ENCODE measurements at places on chromosomes 12 and 14.

DNA sequence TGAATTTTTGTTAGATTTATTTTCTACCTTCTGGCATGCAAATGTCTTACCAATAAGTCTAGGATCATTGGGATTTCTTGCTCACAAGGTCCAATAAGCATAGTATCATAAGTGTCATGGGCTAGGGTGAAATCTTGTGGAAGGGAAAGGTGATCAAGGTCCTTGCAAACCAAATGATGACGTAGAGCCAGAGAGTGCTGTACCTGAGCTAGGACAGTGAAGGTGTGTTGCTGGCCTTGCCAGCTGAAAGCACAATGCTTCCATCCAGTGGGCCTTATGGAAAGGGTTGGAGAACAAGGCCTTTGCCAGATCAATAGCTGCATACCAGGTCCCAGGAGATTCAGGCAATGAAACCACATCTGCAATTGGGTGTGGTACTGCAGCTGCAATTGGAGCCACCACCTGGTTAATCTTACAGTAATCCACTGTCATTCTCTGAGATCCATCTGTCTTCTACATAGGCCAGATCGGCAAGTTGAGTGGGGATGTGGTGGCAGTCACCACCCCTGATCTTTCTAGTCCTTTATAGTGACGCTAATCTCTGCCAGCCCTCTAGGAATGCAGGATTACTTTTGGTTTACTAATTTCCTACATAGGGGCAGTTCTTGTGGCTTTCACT, 208.9 kb upstream of the MYL2 start:
- DNase-seq, result no peak

- no peak for DNase-seq
These were observed 25.4 kb downstream of the CD9 start for GRCh38 chr12:6225630-6226001.

- DNase-seq, result no peak
These were observed at the start of gene SYNE3 for GRCh38 chr14:95516554-95517181. Gene SYNE3 (minus strand): TSS chr14:95516650. CDS start chr14:95475821, 40,829 bp downstream.

DNA sequence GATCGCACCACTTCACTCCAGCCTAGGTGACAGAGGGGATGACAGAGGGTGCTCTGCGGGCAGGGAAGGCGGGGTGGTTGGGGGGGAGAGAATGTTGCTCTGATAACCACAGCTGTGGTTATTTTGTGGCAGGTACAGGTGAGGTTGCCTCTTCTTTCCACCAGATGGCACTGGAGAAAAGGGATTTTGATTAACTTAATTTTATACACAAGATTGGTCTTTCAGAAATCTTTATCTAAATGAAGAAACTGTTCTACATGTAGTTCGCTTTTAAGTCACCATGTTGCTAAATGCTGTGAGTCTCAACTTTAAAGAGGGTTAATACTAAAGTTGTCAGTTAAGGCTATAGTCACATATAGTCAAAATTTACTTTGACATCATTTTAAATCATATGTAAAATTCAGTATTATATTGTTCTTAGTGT, 25.7 kb downstream of the FGF23 start:
- no peak for DNase-seq

DNA sequence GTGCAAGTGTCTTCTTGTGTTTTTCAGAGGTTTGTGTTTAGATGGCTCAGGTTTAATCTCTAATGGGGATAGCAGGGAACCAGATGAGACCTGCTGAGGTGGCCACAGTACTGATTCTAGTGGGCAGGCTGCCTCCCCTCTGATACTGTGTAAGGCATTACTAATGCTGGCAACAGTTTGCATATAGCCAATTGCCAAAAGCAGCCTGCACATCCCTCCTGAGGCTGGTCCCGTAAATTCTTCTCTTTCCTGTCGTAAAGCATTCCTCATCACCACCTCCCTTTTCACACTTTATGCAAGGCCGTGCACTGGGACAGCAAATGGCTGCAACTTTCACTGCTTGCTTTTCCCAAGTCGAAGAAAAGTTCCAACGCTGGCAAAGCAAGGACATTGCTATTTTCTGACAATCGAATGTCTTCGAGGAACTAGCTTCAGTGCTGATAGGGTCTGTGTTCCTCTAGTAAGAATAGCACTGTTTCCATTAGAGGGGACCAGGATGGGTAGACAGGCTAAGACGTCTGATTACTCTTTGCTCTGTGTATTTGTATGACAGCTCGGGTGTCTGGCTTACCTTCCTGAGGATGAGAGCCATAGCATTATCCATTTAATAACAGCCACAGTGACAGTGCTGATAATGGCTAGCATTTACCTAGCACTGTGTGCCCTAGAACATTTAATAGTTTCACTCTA, 178.2 kb upstream of the HIF1A start:
- DNase-seq, result no peak

DNA sequence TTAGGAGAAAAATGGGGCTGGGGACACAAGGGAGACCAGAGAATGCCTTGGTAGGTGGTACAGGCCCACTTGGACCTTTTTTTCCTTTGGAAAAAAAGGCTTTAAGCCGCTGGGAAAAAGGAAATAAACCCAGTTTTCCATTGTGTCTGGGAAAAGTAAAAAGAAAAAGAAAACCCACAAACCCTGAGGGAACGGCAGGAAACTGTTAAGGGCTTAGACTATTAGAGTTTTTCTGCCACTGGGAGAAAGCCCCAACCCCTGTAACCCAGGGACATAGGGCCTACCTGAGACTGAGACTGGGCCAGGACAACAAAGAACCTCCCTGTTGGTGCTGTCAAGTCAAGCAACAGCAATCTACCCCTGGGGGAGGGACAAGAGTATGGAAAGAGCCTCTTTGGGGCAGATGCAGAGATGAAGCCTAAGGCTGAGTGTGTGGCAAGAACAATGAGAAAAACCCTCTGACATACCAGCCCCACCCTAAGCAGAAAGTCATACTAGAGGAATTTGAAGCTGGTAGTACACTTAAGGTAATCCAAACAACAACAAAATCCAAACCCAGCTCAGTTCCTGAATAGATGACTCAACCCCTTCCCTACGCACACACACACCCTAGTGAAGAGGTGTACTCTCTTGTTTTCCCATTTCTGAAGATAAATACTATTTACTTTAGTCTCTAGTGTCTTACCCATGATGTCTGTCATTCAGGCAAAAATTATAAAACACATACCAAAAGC, 22.8 kb downstream of the ATF1 start:
- DNase-seq, result no peak

GRCh38 chr12:30909349-30910037, 17.1 kb upstream of the TSPAN11 start:
- no peak for DNase-seq

DNA sequence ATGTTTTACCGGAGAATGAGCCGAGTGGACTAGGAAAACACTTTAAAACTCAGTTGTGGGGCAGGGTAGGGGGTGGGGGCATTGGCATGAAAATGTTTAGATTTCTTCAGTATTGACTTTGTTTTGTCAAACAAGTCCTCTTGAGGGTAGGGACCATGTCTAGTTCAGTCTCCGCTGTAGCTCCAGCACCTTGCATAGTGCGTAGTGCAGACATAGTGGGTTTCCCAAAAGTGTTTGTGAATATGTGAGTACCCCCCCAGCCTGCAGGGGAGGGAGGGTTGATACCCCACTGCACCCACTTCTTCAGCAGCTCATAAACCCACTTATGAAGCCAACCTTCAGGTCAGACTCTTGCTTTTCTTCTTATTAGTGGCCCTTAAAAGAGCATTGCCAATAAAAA, 71.4 kb downstream of the TTC9 start:
- no peak for DNase-seq

DNA sequence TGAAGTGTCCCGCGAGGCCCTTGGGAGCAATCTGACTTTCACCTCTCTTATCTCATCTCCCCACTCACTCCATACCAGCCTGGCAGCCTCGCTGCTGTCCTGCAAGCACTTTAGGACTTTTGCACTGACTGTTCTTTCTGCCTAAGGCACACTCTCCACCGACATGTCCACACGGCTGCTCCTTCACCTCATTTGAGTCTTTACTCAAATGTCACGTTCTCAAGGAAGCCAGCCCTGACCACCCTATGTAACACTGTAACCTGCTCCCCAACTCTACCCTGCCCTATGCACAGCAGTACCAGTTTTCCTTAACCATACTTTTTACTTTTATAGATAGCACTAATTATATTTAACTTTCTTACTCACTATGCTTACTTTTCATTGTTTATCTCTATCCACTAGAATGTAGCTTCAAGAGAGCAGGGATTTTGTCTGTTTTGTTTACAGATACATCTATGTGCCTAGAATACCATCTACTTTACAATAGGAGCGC, 32.0 kb downstream of the PRKD1 start:
- DNase-seq, result no peak
